ENCODE measurements at places on chromosomes 13 and 19. TPM values are rescaled to one million over a fixed set of nuclear protein-coding genes. Genes with fewer than 3 reads are reported as not detected.
A peak's percentile ranks its signal among the peaks of the same experiment; 100 is the strongest.

The CYP2F1 gene
- not detected for total RNA-seq

DNA sequence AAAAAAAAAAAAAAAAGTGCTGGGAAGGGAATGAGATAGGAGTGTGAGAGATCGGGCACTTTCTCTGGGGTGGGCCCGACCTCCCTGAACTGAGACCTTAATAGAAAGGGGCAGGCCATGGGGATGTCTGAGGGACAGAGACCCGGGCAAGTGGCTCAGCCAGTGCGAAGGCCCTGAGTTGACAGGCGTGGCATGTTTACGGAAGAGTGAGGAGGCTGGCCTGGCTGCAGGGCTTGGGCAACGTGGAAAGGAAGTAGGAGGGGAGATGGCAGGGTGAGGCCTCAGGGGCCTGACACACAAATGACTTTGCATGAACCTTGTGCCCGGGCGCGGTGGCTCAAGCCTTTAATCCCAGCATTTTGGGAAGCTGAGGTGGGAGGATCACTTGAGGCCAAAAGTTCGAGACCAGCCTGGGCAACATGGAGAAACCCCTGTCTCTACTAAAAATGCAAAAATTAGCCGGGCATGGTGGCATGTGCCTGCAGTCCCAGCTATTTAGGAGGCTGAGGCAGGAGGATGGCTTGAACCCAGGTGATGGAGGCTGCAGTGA lies 13.9 kb downstream of the FCHO1 start:
- no peak for DNase-seq
- peaks cover 10% of the 10 kb centered on the region for H3K27me3 ChIP-seq
- H3K4me1 ChIP-seq: peaks cover 10% of the 10 kb centered on the region

DNA sequence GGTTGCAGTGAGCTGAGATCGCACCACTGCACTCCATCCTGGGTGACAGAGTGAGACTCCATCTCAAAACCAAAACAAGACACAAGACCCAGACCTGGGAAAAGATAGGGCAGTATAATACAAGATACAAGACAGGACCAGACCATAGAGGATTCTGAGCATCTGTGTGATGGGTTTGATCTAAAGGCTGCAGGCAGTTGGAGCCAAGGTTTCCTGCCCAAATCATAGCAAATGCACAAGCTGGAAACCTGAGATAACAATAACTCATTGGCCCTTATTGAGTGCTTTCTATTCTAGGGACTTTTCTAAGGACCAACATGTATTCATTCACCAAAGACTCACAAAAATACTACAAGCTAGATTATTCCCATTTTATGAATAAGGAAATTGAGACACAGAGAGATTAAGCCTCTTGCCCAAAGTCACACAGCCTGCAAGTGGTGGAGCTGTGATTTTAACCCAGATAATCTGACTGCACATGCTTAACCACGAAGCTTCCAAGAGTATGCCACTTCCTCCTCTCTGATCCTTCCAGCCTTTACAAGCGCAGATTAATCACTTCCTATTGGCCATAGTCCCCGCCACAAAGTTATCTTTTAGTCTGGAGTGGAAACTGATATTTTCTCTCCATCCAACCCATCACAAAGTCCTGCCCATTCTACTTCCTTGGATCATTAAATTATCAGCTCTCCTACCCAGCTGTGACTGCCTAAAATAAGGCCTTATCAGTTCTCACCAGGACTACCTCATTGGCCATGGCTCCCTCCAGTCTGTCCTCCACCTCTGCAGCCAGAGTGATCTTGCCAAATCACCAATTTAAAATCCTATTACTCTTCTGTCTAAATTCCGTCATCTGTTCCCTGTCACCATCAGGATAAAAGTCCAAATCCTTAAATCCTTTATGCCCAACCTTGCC lies 147.2 kb downstream of the FLT1 start:
- no peaks in the 10 kb centered on the region for H3K4me1 ChIP-seq
- DNase-seq: no peak
- H3K4me3 ChIP-seq: no peak overlapping the region
- H3K27me3 ChIP-seq: no peaks in the 10 kb centered on the region

DNA sequence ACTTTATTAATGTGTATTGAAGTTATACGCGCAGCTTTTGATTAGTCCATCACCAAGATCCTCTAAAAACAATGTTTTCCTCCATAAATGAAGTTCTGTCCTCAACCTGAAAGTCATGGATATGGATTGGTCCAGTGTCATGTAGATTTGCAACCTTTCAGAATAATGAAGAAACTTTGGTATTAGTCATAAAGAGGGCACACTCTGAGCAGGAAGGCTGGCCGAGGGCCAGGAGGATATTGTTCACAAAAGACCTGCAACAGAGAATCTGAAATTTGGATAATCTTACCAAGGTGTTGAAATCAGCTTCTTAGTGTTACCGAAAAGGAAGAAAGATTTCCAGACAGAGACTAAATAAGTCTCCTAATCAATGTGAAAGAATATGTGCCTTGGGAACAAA lies 20.7 kb downstream of the CLDN10 start:
- no peak for DNase-seq
- no peaks in the 10 kb centered on the region for H3K4me1 ChIP-seq
- H3K27ac ChIP-seq: no peak overlapping the region
- no peak overlapping the region for H3K4me3 ChIP-seq
- H3K27me3 ChIP-seq: no peaks in the 10 kb centered on the region

The PRODH2 gene
- not detected for total RNA-seq

DNA sequence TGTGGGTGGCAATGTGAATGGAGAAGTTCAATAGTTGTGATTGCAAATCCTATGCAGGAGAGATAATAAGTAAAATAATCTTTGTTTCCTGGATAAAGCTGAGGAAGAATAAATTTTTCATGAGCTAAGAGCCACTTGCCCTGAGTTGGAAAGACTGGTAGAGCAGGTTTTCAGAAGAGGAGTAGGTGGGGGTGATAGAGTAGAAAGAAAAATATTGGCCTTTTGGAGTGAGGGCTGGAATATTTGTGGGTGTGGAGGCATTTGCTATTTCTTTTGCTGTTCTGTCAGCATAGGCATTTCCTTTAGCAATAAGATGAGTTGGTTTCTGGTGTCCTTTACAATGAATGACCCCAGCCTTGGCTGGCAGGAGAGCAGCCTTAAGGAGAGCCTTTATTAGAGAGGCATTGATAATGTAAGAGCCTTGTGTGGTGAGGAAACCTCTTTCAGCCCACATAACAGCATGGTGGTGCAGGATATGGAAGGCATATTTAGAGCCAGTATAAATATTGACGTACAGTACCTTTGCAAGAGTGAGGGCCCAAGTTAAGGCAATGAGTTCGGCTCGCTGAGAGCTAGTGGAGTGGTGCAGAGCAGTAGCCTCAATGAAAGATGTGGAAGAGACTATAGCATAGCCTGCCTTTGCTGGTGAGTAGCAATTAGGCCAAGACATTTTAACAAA lies 11.6 kb upstream of the ZNF431 start:
- no peak overlapping the region for H3K4me3 ChIP-seq
- H3K4me1 ChIP-seq: no peaks in the 10 kb centered on the region
- H3K36me3 ChIP-seq: no peaks in the 10 kb centered on the region
- peaks cover 4% of the 10 kb centered on the region for H3K27me3 ChIP-seq

GRCh38 chr13:97026531-97027161 lies 32.4 kb upstream of the OXGR1 start:
- peaks cover 3% of the 10 kb centered on the region for H3K27me3 ChIP-seq
- DNase-seq: no peak
- H3K4me3 ChIP-seq: no peak overlapping the region
- H3K4me1 ChIP-seq: no peaks in the 10 kb centered on the region
- no peaks in the 10 kb centered on the region for H3K36me3 ChIP-seq

DNA sequence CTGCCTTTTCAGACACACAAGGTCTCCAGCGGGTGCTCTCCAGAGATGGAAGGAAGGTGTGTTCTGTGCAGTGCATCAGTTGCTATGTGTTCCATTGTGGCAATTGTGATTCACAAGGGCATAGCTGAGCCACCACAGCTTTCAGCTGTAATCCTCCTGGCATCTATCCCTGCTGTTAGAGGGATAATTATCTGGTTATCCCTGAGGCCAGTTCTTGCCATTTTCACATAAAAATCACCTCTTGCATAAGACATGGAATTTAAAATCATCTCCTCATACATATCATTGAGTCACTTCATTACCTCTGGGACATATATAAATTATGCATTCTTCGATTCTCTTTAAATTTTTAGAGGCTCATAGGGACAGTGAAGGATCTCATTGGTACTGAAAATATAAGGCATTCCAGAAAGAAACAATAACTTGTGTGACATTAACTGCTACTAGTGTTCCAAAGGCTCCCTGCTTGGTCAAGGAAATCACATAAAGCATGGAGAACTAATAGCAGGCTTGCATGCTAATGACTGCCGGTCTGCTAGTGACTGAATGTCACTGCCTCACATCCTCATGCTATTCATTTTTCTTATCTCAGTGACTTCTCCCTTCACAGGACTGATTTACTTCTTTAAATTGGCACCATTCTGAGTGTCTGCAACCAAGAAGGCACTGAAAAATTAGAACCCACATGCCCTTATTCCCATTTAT lies 214.0 kb downstream of the ENOX1 start:
- H3K4me1 ChIP-seq: peaks cover 55% of the 10 kb centered on the region
- peak overlapping the region; percentile 52 for H3K27ac ChIP-seq
- no peaks in the 10 kb centered on the region for H3K27me3 ChIP-seq
- no peaks in the 10 kb centered on the region for H3K36me3 ChIP-seq
- no peak for DNase-seq

- no peak overlapping the region for H3K4me3 ChIP-seq
- H3K27me3 ChIP-seq: no peaks in the 10 kb centered on the region
- no peak for DNase-seq
- peaks cover 6% of the 10 kb centered on the region for H3K36me3 ChIP-seq
- H3K27ac ChIP-seq: no peak overlapping the region
- no peaks in the 10 kb centered on the region for H3K4me1 ChIP-seq
These were observed 16.2 kb downstream of the TMTC4 start for GRCh38 chr13:100658363-100658762.

The TRPM4 gene
- 19.9 TPM for total RNA-seq

GRCh38 chr13:53301449-53301848 lies 272.8 kb downstream of the OLFM4 start:
- no peak overlapping the region for H3K27ac ChIP-seq
- no peak for DNase-seq
- H3K36me3 ChIP-seq: no peaks in the 10 kb centered on the region
- H3K27me3 ChIP-seq: no peaks in the 10 kb centered on the region

DNA sequence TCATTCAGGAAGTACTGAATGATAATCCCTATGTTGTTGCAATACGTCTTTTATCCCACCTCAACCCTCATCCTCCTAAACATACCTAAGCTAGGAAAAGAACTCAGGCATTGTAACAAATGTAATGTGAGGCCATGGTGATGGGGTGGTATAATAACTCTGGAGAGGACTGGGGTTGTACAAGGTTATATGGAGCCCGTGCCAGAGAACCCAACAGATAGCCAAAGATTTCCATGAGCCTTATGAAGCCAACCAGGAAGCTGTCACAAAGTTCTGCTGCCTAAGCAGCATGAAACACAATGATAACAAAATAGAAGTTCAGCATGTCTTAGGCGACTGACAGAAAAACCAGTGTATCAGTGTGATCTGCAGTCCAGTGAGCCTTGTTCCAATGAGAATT lies 394.1 kb upstream of the NBEA start:
- no peaks in the 10 kb centered on the region for H3K27me3 ChIP-seq
- DNase-seq: no peak
- no peaks in the 10 kb centered on the region for H3K36me3 ChIP-seq

DNA sequence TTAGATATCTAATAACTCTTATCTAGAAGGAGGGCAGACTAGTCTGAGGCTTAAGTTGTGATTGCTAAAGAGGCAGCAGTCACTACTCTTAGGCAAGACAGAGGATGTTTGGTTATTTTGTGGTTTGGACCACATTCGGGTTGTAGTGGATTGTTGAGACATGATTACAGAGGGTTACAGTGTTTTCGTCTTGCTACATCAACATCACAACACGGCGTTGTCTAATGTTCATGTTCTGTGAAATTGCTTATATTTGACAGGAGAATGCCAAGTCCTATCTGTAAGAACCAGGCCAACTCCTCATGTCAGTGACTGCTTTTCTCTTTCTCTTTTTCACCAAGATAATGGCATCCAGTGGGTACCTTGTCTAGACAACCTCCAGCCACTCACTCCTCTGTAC lies 16.8 kb upstream of the TM9SF2 start:
- no peaks in the 10 kb centered on the region for H3K4me1 ChIP-seq
- no peak for DNase-seq
- H3K36me3 ChIP-seq: no peaks in the 10 kb centered on the region

- peaks cover 100% of the 10 kb centered on the region for H3K4me1 ChIP-seq
- H3K27me3 ChIP-seq: no peaks in the 10 kb centered on the region
- peak overlapping the region; percentile 97 for H3K27ac ChIP-seq
- H3K4me3 ChIP-seq: no peak overlapping the region
- DNase-seq: peak; percentile 42
These were observed 7.9 kb downstream of the TPM4 start for GRCh38 chr19:16084067-16084685.

DNA sequence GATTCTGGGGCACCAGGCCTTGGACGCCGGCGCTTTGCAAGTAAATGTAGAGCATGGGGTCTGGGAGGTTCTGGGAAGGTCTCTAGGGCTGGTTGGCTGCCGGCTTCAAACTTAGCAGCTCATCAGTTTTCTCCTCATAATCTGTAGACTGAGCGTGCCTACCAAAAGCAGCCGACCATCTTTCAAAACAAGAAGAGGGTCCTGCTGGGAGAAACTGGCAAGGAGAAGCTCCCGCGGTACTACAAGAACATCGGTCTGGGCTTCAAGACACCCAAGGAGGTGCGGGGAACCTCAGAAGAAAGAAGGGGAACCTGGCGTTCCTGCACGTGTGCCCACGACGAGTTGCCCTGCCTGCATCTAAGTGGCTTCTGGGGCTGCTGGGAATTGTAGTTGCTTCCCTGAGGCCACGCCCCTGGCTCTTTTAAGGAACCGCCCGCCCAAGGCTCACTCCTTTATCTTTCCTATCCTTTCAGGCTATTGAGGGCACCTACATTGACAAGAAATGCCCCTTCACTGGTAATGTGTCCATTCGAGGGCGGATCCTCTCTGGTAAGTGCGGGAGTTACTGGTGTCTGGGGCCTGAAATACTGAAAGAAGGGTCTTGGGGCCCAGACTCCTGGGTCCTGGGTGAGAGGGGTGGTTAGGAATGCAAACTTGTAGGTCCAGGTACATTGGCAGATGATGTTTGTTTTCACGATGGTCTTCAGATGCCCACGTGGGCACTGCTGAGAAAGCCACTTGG lies 984 bp downstream of the RPS11 start:
- H3K36me3 ChIP-seq: peaks cover 50% of the 10 kb centered on the region
- H3K27ac ChIP-seq: peak overlapping the region; percentile 97
- DNase-seq: no peak

DNA sequence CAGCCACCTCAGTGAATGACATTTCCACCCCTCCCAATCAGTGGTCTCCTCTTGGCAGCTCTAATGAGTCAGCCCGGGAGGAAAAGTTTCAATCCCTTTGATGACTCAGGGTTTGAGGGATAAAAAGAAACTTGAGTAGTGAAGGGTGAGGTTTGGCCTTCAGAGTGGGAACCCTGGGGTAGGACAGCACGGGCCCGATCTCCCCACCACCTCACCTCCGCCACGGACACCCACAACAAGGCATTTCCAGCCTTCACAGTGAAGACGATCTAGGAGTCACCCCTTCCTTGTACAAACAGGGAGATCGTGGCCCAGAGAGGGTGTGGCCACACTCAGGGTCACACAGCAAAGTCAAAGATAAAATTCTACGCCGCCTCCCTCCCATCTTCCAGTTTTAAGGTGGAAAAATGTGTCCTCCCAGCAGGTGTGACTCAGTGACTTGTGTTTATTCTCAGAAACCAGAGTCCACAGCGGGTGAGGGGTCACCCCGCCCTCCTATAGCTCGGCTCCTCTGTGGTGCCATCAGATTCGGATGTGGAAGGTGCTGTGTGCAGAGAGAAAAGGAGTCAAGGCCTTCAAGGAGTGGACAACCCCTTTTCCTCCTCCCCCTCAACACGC lies 12.3 kb downstream of the CIB3 start:
- DNase-seq: no peak
- H3K4me3 ChIP-seq: no peak overlapping the region
- H3K36me3 ChIP-seq: no peaks in the 10 kb centered on the region
- no peaks in the 10 kb centered on the region for H3K27me3 ChIP-seq
